Skin of body (tissue), 3 donors: ENCODE measurements at places on chromosomes 7 and 10.

DNA sequence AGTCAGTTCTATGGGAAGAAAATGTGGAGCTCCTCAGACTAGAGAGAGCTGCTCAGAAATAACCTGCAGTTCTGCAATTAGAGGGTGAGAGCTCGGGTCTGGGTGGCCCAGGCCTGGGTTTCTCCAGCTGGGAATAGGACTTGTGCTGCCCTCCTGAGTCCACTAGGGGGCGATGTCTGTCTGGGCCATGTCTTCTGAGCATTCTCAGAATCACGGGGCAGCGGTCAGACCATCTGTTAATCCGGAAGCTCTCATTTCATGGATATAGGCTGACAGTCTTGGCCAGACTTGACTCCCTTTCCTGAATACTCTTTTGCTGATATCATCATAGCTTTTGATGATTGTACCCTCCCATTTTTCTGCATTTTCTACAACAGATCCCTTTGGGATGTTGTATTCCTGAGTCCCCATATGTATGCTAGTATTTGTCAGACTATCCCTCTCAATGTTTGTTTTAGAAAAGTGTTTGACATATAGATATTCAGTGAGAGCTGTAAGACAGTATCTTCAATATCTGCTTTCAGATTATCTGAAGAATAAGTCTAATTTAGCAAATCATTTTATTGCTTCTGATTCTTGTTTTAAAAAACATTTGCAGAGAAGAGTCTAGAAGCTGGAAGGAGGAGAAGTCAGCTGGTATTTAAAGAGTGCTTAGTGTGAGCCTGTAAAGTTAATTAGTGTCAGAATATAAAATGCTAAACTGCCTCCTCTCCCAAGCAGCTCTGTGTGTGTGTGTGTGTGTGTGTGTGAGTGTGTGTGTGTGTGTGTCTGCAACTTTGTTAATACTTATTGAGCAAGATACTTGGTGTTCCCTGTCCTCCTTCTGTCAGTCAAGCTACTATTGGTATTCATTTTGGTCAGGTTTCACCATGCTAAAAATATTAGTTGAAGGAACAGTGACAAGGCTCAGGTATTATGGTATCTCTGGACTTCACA lies 38.0 kb downstream of the STARD3NL start:
- DNase-seq = peak; percentile 84

- no peak for DNase-seq
Observed at GRCh38 chr7:1095621-1096155, 7.8 kb downstream of the GPER1 start.

- DNase-seq = no peak
Observed at GRCh38 chr10:21172930-21173801, 276.1 kb upstream of the NEBL start.

DNA sequence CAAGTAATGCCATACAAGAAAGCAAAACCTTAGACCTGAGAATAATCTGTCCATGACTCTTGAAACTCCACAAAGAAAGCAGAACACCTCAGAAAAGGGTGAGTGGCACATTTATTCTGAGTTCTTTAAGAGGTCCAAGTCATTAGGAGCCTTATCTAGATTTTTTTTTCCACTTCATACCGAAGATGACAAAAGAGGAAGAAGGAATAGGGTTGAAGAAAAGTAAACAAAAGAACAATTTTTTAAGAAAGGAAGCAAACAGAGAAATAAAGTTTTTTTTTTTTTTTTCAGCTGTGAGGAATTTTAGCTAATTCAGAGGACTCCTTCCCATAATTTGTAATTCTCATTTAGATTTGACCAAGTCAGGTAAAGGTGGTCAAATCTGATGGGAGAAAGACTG lies 13.1 kb upstream of the MTPN start:
- DNase-seq = no peak

- DNase-seq = no peak
Observed at GRCh38 chr7:18045171-18045570, 17.5 kb upstream of the PRPS1L1 start.

GRCh38 chr7:74043523-74043951 lies 15.6 kb downstream of the ELN start:
- DNase-seq = no peak

DNA sequence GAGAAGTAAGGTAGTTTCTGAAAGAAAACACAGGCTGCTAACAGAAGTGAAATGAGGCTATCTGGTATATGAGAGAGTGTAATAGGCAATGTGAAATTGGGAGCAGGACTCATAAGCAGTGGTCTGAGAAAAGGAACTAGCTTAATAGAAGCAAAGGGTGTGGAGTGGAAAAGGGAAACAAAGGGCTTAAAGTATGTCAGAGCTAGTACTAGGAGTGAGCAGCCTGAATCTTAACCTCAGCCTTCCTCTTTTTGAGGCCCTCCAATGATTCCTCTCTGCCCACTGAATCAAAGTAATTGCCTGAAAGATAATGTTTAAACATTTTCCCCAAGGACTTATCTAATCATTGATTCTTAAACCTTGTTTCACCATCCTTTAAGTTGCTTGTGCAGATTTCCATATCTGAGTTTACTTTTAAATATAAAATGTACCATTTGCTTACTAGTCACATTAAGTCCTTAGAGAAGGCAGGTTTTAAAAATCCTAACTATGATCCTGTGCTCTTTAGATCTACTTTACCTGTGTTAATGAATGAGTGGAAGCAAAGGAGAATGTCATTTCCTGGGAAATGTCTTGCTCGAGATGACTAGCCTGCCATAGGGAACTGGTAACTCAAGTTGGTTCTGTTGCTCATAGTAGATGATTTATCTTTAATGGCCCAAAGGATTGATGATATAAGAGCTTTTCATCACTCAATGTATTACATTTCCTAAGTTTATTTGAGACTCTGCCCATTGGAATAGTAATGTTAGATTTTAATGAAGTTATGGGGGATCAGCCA lies 155.0 kb downstream of the SKAP2 start:
- no peak for DNase-seq

GRCh38 chr7:33534833-33535232 lies 370.5 kb upstream of the BMPER start:
- no peak for DNase-seq

- DNase-seq = no peak
Observed at GRCh38 chr10:105239311-105240219, 598.5 kb downstream of the SORCS3 start.

- no peak for DNase-seq
Observed at GRCh38 chr10:47182934-47183703, 116.9 kb upstream of the GDF10 start.

DNA sequence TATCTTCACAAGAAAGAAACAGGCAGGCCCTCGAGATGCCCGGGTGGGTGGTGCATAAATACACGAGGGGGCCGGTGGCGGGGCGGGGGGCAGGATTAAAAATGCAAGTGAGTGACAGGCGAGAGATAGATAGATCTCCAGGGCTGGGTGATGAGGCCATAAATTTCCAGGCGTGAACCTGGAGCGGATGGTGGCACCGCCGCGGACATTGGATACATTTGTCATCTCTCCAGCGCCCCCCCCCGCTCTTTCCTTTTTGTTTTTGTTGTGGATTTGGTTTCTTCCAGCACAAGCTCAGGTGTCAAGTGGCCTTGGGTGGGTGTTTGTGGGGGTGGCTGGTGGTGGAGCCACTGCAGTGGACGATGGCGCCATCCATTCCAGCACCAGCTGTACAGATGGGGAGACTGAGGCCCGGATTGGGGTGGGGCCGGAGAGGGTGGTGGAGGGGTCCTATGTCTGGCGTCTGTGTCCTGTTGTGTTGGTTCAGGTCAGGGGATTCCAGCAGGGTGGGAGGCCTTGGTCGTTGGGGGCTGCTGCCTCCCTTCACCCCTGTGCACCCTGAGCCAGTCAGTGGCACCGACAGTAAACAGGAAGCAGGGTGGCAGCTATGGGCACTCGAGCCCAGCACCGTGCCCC lies 2.9 kb downstream of the ELFN1 start:
- no peak for DNase-seq

DNA sequence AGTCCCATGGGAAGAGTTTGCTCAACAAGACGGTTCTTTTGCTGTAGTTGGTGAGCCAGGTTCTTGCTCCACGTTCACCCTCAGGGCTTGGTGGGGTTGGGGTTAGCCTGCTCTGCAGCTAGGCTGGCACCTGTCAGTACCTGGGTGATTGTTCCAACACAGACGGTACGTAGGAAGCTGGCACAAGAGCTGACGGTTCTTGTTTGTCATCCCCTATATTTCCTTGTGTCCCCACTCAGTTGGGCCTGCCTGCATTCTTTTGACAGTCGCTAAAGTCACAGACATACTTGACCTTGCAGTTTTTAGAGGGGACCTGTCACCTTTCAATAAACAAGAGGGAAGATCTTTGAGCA lies 40.2 kb upstream of the SYPL1 start:
- DNase-seq = no peak

DNA sequence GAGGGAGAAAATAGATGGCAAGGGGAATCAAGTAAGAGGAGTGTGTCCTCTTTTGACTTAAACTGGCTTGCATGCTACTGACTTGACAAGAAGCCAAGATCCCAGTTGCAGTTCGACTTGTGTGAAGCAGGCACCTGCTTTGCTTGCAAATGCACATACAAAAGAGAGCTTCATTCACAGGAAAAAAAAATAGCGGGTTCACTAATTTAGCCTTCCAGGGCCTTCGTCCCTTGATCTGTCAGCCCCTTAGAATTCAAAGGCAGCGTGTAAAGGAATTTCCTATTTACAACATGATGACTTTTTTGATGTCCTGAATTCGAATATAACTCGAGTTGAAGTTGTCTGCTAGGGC lies 192.1 kb downstream of the CELF2 start:
- peak; percentile 24 for DNase-seq

- no peak for DNase-seq
Observed at GRCh38 chr7:41709621-41710020, 6.7 kb upstream of the INHBA start.

- DNase-seq = no peak
Observed at GRCh38 chr7:96679886-96680285, 29.8 kb downstream of the SEM1 start.

DNA sequence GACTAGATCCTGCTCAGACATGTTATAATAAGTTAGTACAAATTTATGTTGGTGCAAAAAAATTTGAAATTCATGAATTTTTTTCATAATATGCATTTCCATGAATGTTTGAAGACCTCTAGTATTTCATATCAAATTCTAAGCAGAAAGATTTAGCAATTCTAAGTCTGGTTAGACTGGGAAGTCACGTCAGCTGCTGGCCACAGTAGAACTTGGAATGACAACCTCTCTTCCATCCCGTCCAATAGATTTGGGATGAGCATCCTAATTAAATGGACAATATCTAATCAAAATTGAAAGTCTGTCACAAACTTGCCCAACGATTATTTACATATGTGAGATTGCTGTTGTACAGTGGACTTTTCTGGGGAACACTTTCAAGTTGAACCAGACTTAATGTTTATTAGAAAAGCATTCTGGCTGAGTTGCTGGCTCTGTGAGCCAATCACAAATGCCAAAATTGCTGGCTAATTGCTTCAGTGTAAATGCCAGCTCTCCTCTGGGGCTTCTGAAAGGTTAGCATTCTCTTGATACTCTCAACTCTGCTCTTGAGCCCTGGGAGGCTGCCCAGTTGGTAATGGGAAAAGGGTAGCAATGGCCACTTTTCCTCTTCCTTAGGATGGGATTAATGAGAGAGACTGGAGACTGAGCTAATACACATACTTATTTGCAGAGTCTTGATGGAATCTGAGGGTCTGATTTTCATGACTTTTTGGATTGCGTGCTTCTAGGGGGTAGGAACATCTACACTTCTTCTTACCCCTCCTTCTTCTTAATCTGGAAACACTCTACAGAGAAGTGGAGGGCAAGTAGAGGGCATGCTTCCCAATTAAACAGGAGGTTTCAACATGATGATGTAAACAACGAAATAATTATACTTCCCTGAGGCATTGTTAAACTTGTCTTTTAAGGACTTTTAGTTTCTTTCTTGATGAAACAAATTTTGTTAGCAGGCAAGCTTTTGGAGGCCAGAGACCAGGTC lies 253.5 kb downstream of the BAMBI start:
- no peak for DNase-seq

DNA sequence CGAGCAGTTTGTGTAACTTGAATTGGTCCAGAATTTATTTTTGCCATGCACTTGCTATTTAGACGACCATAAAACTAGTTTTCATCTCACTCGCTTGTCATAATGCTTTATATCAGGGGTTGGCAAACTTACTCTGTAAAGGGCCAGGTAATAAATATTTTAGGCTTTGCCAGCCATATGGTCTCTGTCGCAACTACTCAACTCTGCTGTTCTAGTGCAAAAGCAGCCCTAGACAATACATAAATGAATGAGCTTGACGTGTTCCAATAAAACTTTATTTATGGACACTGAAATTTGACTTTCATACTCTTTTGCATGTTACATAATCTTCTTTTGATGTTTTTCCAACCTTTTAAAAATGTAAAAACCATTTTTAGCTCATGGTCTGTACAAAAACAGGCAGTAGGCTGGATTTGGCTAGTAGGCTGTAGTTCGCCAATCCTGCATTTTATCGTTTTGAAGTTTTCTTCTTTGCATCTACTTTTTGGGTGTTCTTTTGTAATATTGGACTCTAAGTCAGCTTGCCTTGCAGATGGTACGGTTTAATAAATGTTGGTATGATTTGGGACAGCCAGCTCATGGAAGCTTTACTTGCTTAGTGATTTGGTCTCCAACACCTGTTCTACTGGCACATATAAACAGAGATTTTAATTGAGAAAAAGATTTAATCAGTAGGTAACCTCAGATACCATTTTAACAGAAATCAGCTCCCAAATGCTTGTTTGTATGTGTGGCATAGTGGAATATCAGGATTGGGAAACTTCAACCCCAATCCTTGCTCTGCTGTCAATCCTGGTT lies 25.6 kb downstream of the SND1 start:
- DNase-seq = no peak

- no peak for DNase-seq
Observed at GRCh38 chr10:79184657-79185056, 115.9 kb downstream of the ZMIZ1 start.

DNA sequence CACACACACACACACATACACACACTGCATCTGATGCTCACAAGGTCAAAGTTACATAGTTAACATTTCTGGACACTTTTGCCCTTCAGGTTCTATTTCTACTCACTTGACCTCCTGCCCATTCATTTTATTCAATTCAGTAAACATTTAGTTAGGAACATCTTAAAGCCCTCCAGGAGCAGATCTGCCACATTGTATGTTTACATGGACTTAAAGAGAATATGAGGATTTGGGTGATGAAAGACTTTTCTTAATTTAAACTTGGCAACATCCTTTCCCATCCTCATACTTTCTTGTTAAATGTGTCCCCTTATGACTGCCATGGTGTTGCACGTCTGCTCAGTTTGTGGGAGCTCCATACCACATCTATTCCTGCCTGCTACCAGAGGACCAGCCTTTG lies 322.8 kb upstream of the BMPER start:
- DNase-seq = no peak

GRCh38 chr10:93600446-93601145 lies 439 bp downstream of the RBP4 start:
- no peak for DNase-seq

- DNase-seq = no peak
Observed at GRCh38 chr7:104106108-104106905, 101.5 kb downstream of the ORC5 start.

GRCh38 chr7:6559896-6560295 lies 8.6 kb upstream of the GRID2IP start:
- DNase-seq = no peak

- no peak for DNase-seq
Observed at GRCh38 chr7:118305671-118306070, 81.2 kb downstream of the ANKRD7 start.
